Brain (organoid and tissue), 16 donors: ENCODE measurements at places on chromosomes 12 and 14. TPM values are rescaled to one million over a fixed set of nuclear protein-coding genes. Genes with fewer than 3 reads are reported as not detected.

NRL gene
- 5.5 TPM for polyA plus RNA-seq

TMPRSS12 gene
- polyA plus RNA-seq, result not detected

IQSEC3 gene
- 38.6 TPM for polyA plus RNA-seq

MFAP5 gene
- 0.42 TPM for polyA plus RNA-seq

POP5 gene
- 34.1 TPM for polyA plus RNA-seq

CLEC2D gene
- 0.81 TPM for polyA plus RNA-seq

PPP4R4 gene
- polyA plus RNA-seq, result 1.2 TPM

NKX2-1 gene
- 90.6 TPM for polyA plus RNA-seq

FGD4 gene
- polyA plus RNA-seq, result 1.6 TPM

SLC4A8 gene
- 15.8 TPM for polyA plus RNA-seq

LEMD3 gene
- polyA plus RNA-seq, result 10.6 TPM

DDN gene
- polyA plus RNA-seq, result 41.5 TPM

DYNC1H1 gene
- 625 TPM for polyA plus RNA-seq

MYH6 gene
- not detected for polyA plus RNA-seq

SERPINA12 gene
- not detected for polyA plus RNA-seq

KRT72 gene
- polyA plus RNA-seq, result not detected

USP44 gene
- 0.20 TPM for polyA plus RNA-seq

A2ML1 gene
- 1.3 TPM for polyA plus RNA-seq

RNFT2 gene
- 16.3 TPM for polyA plus RNA-seq

NXPH4 gene
- polyA plus RNA-seq, result 41.8 TPM

CCNT1 gene
- polyA plus RNA-seq, result 6.1 TPM

SERPINA9 gene
- not detected for polyA plus RNA-seq

KRT86 gene
- polyA plus RNA-seq, result 0.34 TPM

SEC23A gene
- 11.4 TPM for polyA plus RNA-seq

NPAS3 gene
- 5.1 TPM for polyA plus RNA-seq

CLECL1 gene
- not detected for polyA plus RNA-seq

LMO3 gene
- polyA plus RNA-seq, result 34.7 TPM
